Ovary (tissue), 10 donors: ENCODE measurements at places on chromosomes 6 and 20. TPM values are rescaled to one million over a fixed set of nuclear protein-coding genes. Genes with fewer than 3 reads are reported as not detected.

- H3K4me3 ChIP-seq: no peak overlapping the region
- H3K27ac ChIP-seq: no peak overlapping the region
- no peak for DNase-seq
- no peaks in the 10 kb centered on the region for H3K27me3 ChIP-seq
- H3K36me3 ChIP-seq: no peaks in the 10 kb centered on the region
Measured at GRCh38 chr20:50728981-50729874, 2.2 kb upstream of the PARD6B start.

DNA sequence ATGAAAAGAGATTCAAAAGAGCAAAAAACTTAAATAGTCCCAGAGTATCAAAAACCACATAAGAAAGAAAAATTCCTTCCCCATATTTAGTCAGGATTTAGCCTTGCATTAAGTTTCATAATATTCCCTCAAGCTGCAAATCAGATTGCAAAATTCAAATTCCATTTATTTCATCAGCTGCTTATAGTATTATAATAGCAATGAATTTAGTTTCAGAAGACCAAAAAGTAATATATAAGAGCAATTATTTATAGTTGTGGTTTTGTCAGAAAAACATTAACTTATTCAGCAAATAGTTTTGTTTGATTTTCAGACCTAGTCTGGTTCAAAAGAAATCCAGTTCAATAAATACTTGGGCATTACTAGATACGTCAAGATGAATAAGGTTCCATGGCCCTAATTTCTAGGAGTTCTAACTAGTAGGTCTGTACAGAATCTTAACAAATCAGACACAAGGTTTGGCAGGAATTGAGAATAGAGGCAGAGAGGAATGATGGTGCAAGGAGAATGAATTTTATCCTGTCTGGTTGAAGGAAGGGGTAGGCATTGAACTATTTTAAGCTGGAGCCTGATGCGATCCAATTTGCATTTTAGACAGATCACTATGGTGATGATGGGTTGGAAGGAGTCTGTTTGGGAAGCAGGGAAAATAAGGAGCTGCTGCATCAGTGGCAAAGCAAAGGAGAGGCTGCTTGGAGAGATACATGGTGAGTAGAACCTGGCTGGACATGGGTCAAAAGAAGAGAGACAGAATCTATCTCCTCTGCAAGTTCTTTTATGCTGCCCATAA lies 163.9 kb upstream of the STXBP5 start:
- no peak for DNase-seq
- no peaks in the 10 kb centered on the region for H3K36me3 ChIP-seq
- no peaks in the 10 kb centered on the region for H3K27me3 ChIP-seq

- H3K36me3 ChIP-seq: no peaks in the 10 kb centered on the region
- H3K27ac ChIP-seq: no peak overlapping the region
Measured at GRCh38 chr20:9609887-9610502, 95.6 kb downstream of the LAMP5 start.

- H3K27me3 ChIP-seq: no peaks in the 10 kb centered on the region
- no peak for DNase-seq
- H3K4me1 ChIP-seq: no peaks in the 10 kb centered on the region
- H3K27ac ChIP-seq: no peak overlapping the region
Measured at GRCh38 chr20:37494301-37494700, 26.7 kb upstream of the NNAT start.

DNA sequence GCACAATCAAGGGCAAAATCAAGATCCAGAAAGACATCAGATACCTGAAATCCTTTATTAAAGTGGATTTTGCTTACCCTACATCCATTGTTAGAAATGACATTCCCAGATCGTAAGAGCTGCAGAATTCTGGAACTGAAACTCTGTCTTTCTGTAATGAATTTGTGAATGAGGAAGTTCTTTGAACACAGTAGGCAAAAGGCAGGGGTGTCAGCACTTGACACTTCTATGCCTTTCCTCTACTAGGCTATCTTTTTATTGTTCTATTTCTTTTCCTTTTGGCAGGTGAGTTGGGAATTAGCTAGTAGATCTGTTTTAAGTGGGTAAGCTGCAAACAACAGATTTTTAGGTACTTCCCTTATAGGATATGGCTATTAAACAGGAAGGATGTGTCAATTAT lies 126.3 kb downstream of the CARMIL1 start:
- no peak overlapping the region for H3K4me3 ChIP-seq
- DNase-seq: no peak
- no peaks in the 10 kb centered on the region for H3K27me3 ChIP-seq
- no peak overlapping the region for H3K27ac ChIP-seq
- H3K36me3 ChIP-seq: no peaks in the 10 kb centered on the region

- H3K27me3 ChIP-seq: no peaks in the 10 kb centered on the region
- no peaks in the 10 kb centered on the region for H3K36me3 ChIP-seq
Measured at GRCh38 chr6:158557927-158558326, 2.0 kb upstream of the TMEM181 start.

GRCh38 chr6:117985916-117986315 lies 78.9 kb downstream of the SLC35F1 start:
- no peaks in the 10 kb centered on the region for H3K36me3 ChIP-seq
- no peaks in the 10 kb centered on the region for H3K4me1 ChIP-seq
- no peak for DNase-seq
- H3K4me3 ChIP-seq: no peak overlapping the region
- no peaks in the 10 kb centered on the region for H3K27me3 ChIP-seq

DNA sequence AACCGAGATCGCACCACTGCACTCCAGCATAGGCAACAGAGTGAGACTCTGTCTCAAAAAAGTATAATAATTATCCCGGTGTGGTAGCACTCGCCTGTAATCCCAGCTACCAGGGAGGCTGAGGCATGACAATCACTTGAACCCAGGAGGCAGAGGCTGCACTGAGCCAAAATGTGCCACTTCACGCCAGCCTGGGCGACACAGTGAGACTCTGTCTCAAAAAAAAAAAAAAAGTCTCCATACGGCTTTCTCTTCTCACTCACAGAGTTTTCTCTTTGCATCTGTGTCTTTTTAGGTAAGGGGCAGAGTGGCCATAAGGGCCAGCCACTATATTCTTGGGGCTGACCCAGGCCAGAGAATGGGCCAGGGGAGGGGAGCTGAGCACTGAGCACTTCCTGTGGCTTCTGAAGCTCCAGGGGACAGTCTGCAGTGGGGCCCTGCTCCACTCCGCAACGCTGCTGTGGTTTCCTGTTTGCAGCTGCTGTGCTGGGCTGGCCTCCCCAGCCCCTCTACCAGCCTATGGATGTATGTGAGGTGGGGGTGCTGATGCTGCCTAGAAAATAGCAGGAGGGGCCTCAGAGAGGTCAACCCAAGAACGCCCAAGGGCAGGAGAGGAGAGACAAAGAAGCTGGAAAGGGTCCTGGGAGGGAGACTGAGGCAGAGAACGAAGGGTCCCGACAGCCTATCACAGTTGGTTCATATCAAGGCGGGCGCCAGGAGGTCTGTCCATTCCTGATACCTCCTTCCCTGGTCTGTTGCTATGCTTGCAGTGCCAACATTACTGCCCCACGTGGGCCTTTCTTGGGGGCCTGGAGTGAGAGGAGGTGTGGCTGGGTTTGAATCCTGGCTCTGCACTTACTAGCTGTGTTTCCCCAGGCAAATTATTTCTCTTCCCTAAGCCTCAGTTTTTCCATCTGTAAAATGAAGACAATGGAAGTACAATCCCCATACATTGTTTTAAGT lies 16.0 kb downstream of the SLA2 start:
- no peak for DNase-seq
- H3K4me3 ChIP-seq: no peak overlapping the region
- no peaks in the 10 kb centered on the region for H3K4me1 ChIP-seq
- H3K36me3 ChIP-seq: no peaks in the 10 kb centered on the region
- no peaks in the 10 kb centered on the region for H3K27me3 ChIP-seq

GRCh38 chr6:134446218-134446848 lies 128.4 kb upstream of the SGK1 start:
- H3K4me3 ChIP-seq: no peak overlapping the region
- no peaks in the 10 kb centered on the region for H3K27me3 ChIP-seq
- DNase-seq: no peak
- H3K4me1 ChIP-seq: no peaks in the 10 kb centered on the region
- H3K27ac ChIP-seq: no peak overlapping the region

DNA sequence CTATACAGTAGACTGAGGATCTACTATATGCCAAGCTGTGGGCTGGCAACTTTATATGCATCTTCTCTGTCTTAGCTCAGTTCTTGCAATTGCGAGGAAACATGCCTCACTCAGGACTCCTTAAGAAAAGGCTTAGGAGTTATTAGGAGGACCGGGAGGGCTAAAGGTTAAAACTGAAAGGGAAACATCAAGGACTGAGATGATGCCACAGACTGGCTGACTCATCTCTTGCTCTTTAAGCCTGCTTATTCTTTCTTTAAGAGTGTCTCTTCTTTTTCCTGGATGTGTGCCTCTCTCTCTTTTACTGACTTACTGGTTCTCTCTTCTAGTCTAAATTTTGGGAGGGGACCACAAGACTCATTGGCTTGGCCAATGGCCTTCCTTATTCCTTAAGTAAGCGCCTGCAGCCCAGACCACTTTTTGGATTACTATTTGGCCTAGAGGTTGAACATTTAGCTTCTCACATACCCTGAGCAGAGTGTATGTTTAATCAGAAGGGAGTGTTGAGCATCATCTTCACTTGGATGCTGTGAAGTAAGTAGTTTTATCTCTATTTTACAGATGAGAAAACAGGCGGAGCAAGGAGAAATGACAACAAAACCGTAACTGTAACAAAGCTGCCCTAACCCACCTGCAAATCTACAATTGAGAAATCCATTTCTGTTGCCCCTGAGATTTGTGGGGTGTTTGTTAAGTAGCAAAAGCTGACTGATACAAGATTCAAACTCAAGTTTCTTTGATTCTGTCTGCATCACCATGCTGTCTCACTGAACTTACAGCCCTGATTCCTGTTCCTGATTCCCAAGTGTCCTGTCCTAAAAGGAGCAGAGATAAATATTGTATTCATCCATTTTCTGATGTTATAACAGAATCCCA lies 7.2 kb upstream of the SDC4 start:
- no peak overlapping the region for H3K27ac ChIP-seq
- no peaks in the 10 kb centered on the region for H3K27me3 ChIP-seq
- DNase-seq: no peak
- H3K4me3 ChIP-seq: no peak overlapping the region

- no peaks in the 10 kb centered on the region for H3K36me3 ChIP-seq
- H3K4me3 ChIP-seq: no peak overlapping the region
- no peaks in the 10 kb centered on the region for H3K4me1 ChIP-seq
- no peak for DNase-seq
Measured at GRCh38 chr6:123770247-123770949, 33.3 kb upstream of the NKAIN2 start.

DNA sequence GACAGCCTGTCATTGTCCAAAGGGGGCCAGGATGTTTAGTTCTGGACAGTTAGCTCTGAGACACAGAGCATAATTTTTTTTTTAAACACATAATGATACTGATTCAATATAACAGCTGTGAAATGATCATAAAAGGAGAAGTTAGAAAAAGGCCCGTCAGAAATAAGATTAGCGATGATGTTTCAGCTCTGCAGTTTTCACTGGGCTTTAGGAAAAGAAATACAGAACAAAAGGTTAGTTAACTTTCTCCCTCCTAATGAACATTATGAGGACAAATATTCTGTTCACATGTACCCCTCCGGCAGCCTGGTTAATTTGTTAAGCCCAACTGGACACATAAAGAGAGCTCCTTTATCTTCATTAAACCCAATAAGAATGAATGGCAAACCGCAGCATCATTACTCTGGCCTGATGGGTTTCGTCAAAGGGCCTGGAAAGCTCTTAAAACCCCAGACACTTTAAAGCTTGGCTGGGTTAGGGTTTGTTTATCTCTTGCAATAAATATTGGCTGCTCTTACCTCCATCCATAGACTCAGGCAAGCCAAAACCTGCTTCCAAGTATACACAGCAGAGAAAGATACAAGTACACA lies 394.6 kb downstream of the KIF16B start:
- no peak overlapping the region for H3K4me3 ChIP-seq
- no peaks in the 10 kb centered on the region for H3K36me3 ChIP-seq
- H3K4me1 ChIP-seq: no peaks in the 10 kb centered on the region

DNA sequence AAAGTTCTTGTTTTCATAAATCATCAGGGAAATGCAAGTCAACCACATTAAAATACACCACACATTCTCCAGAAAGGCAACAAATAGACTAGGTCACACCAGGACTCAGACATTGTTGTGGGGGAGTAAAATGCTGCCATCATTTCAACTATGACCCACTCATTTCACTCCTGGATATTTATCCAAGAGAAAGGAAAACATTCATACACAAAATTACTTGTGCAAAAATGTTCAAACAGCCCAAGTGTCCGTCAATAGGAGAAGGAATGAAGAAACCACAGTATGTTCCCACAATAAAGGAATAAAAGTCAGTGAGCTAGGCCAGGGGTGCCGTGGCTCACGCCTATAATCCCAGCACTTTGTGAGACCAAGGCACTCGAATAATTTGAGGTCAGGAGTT lies 81.5 kb upstream of the QKI start:
- H3K36me3 ChIP-seq: no peaks in the 10 kb centered on the region
- DNase-seq: no peak
- H3K27ac ChIP-seq: no peak overlapping the region
- no peaks in the 10 kb centered on the region for H3K27me3 ChIP-seq
- H3K4me1 ChIP-seq: no peaks in the 10 kb centered on the region
- H3K4me3 ChIP-seq: no peak overlapping the region

DNA sequence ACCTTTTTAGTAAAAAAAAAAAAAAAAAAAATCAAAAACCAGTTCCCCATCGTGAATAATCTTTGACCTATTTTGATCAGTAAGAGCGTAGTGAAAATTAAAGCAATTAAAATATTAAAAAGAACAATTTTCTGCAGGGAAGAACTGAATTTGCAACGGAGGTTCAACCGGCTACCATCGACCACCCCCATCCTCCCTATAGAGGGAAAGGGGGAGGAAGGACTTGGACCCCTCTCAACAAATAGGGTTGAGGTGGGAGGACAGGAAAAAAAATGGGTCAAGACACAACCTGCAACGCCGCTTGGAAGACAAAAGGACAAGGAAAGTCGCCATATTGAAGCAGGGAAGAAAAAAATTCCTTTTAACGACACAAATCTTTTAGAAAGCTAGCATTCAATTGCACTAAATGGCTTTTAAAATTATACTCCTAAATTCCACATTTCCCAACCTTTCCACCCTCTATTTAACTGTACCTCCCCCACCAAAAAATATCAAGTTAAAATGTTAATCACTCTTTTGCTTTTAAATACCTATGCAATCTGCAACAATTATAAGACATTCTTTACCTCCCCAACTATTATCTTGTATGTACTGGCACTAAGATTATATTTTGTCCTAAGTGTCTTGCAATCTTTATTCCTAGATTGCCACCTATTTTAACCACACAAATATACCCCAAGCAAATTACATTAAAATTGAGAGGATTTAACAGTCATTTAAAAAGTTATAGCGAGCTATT lies 1.7 kb downstream of the PPP1R10 start:
- no peaks in the 10 kb centered on the region for H3K27me3 ChIP-seq
- peak overlapping the region; percentile 90 for H3K4me3 ChIP-seq
- no peaks in the 10 kb centered on the region for H3K36me3 ChIP-seq
- no peak for DNase-seq
- H3K27ac ChIP-seq: peak overlapping the region; percentile 95

- no peaks in the 10 kb centered on the region for H3K36me3 ChIP-seq
- H3K4me1 ChIP-seq: peaks cover 19% of the 10 kb centered on the region
- DNase-seq: no peak
Measured at GRCh38 chr6:43097098-43097489, 21.0 kb downstream of the PTK7 start.

GRCh38 chr20:46549188-46549972 lies 1.1 kb downstream of the OCSTAMP start:
- no peak overlapping the region for H3K4me3 ChIP-seq
- H3K27me3 ChIP-seq: no peaks in the 10 kb centered on the region
- no peak for DNase-seq
- no peaks in the 10 kb centered on the region for H3K36me3 ChIP-seq

Gene PKIB
- total RNA-seq: 2.7 TPM

Gene OOEP
- not detected for total RNA-seq

Gene PAX1
- total RNA-seq: not detected

Gene DUSP15
- total RNA-seq: 5.5 TPM

Gene CLIC5
- total RNA-seq: 0.95 TPM

Gene TRIM40
- not detected for total RNA-seq

Gene DZANK1
- 3.4 TPM for total RNA-seq

Gene HLA-DPB1
- total RNA-seq: 85.8 TPM

Gene IP6K3
- total RNA-seq: 1.1 TPM

Gene TBC1D22B
- total RNA-seq: 12.8 TPM
